ENCODE measurements at places on chromosomes 2 and 18.

DNA sequence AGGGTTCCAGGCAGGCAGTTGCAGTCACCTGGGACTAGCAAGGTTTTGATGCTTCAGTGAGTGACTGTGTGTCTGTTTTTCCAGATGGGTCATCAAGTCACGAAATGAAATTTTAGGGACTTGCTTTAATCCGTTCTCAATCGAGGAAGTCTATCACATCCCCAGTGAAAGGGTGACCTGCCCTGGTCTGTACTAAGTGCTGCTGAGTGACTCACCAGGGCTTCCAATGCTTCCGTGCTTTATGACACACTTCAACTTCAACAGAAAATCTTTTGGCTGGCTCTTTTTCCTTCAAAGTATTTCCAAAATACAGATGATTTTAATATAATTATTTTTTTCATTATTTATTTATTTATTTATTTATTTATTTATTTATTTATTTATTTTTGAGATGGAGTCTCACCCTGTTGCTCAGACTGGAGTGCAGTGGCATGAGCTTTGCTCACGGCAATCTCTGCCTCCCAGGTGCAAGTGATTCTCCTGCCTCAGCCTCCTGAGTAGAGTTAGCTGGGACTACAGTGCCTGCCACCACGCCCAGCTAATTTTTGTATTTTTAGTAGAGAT lies 18.4 kb downstream of the TFCP2L1 start:
- DNase-seq, result no peak

GRCh38 chr2:143514413-143514812 lies 385.2 kb downstream of the ARHGAP15 start:
- no peak for DNase-seq

DNA sequence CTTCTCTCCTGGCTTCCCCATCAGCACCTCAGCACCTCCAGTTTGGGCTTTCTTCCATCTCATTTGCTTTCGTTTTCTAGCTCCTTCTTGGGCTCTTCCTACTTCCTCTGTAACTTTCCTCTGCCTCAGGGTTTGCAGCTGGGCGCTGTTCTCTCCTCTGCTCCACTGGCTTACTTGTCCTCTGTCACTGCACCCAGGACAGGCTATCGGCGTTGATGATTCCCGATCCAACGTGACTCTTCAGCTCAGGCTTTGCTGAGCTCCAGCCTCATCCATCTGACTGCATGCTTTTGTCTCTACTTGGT lies 362.4 kb downstream of the CYRIA start:
- DNase-seq, result no peak

DNA sequence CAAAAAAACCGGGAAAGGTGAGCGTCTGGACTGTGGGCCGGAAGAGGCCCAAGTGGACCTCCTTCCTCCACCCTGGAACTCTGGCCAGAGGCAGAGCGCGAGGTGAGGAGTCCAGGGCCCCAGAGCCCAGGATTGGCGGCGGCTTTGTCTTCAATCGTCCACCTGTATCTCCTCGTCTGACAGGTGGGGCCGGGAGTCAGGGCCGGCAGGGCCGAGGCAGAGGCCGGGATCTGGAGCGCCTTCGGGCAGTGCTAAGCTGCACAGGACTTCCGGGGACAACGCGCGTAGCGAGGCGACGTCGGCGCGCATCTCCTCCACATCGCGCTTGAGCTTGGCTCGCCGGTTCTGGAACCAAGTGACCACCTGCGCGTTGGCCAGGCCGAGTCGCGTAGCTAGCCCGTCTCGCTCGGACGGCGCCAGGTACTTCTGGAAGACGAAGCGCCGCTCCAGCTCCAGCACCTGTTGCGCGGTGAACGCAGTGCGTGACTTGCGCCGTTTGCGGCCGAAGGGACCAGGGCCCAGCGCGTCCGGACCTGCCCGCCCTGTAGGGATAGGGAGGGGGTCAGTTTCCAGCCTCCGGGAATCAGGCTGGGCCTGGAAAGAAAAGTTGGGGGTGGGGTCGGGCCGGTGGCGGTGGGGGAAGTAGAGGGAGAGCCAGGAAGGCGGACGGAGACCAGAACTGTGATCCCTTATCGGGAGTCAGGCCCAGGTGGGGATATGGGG lies 1.5 kb downstream of the LBX2 start:
- DNase-seq, result peak; percentile 52

- DNase-seq, result no peak
Observed at GRCh38 chr18:31880186-31880898, 62.6 kb downstream of the TRAPPC8 start.

DNA sequence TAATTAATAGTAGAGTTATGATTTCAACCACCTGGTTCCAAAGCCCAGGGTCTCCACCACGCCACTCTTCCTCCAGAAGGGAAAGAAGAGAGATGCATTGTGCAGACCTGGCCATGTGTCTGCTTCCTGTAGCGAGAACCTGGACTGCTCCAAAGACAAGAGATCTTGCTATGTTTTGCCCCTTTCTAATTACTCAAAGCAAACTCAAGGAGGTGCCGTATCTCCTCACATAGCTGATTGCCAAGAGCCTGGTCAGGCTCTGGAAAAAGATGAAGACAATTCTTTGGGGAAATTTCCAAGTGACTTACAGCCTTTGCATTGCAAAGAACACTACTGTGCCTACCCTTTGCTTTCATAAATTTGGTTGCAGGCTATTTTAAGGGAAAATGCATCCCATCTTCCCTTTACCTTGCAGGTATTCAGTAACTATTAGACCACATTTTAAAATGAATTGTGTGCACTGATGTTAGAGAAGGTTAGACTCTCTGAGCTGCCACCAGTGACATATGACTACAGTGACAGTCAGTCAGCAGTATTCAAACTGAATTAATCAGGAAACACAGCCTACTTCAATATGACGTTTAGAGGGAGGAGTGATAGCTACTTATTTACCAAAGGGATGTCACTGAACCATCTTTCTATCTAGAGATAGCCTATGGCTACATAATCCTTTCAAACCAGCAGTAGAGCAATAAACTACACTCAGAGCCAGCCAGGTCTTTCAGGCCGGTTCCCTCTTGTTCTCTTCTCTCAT lies 842.1 kb upstream of the FANCL start:
- DNase-seq, result no peak

GRCh38 chr2:58865436-58865835 lies 624.3 kb upstream of the FANCL start:
- DNase-seq, result peak; percentile 42

GRCh38 chr18:903701-904100 lies 970 bp upstream of the ADCYAP1 start:
- DNase-seq, result peak; percentile 5

DNA sequence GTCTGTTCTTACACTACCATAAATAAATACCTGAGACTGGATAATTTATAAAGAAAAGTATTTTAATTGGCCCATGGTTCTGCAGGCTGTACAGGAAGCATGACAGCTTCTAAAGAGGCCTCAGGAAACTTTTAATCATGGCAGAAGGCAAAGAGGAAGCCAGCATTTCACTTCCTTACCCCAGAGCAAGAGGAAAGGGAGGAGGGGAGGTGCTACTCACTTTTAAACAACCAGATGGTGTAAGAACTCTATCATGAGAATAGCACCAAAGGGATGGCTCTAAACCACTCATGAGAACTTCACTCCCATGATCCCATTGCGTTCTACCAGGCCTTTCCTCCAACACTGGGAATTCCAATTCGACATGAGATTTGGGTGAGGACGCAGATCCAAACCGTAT lies 344.4 kb upstream of the SLC39A10 start:
- DNase-seq, result peak; percentile 5

- DNase-seq, result no peak
Observed at GRCh38 chr2:69205491-69205890, 181.5 kb downstream of the GFPT1 start.

DNA sequence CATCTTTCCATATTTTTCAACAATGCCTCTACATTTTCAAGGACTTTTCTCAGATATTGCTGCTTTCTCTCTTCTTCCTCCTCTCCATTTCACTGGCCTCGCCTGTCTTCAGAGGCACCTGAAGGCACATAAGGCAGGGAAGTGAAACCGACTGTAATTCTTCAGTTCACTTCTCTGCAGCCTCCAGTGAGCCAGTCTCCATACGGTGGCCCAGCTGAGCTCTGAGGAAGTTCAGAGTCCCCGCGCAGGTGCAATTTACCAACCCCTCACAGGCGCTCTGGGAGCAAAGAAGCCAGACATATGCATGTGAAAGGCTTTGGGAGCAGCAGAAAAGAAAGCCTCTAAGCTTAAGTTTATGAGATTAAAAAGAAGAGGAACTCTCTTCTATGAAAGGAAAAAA lies 12.4 kb downstream of the KLHL14 start:
- DNase-seq, result peak; percentile 61

DNA sequence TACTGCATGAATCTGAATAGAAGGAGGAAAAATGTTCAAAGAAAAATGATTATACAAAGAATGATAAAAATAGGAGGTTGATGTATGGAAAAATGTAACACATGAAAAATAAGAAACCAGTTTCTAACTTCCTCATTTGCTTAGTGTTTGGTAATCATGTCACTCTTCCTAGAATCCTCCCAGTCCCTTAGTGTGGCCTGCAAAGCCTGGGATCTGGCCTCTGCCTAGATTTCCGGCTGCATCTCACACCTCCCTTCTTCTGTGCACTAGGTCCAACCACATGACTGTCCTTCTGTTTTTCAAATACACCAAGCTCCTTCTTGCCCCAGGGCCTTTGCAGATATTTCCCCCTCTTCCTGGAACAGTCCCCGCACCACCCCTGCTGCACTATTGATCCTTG lies 76.8 kb upstream of the RBMS1 start:
- DNase-seq, result no peak

DNA sequence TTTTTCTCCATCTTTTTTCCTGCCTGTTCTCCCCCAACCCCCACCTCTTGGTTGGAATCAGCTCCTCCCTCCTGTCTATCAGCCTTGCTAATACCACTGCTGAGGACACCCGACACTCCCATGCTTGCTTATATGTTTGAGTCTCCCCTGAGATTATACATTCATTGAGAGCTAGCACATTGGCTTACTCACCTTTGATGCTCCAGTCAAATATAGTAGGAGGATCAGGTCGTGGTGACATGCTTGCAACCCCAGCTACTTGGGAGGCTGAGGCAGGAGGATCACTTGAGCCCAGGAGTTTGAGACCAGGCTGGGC lies 91.5 kb upstream of the CCBE1 start:
- DNase-seq, result no peak

- DNase-seq, result no peak
Observed at GRCh38 chr2:217293607-217294006, 433.7 kb upstream of the TNP1 start.

DNA sequence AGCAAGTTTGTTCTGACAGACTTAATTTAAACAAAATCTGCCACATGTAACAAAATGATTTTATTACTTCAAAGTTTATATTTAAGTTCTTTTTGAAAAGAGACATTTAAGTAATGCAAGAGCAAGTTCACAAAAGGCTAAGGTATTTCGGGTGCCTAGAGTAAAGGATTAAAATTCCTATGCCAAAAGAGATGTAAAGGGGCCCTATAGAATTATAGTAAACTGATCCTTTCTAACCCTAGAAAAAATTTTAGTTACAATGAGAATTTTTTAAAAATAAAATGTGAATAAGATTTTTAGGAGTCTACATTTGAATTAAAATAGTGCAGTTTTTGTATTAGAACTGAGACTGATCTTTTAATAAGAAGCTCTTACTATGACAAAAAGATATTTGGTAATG lies 147.1 kb downstream of the PLEKHA3 start:
- no peak for DNase-seq

DNA sequence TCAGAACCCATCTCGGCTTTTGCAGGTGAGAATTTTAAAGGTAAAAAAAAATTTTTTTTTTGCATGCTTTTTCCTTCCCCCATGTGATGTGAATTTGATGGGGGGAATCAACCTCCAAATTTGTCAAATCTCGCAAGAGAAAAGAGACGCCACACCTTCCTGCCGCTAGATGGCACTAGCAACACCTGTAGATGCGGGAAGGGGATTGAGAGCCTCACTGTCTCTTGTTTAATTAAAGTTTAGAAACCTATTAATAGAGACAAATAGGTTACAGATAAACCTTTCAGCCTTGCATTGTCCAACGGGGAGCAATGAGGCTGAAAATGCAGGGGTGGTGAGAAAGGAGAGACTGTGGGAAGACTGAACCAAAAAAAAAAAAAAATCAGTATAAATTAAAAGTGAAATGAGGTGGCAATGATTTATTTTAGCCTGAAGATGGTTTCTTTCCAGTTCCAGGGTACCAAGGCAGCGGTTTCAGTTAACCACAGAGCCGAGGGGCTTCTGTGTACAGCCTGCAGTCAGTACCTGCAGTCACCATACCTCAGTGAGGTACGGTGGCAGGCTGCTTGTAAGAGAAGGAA lies 84.6 kb downstream of the NRP2 start:
- DNase-seq, result peak; percentile 59

- DNase-seq, result no peak
Observed at GRCh38 chr2:3269425-3270094, 108.1 kb downstream of the EIPR1 start.

DNA sequence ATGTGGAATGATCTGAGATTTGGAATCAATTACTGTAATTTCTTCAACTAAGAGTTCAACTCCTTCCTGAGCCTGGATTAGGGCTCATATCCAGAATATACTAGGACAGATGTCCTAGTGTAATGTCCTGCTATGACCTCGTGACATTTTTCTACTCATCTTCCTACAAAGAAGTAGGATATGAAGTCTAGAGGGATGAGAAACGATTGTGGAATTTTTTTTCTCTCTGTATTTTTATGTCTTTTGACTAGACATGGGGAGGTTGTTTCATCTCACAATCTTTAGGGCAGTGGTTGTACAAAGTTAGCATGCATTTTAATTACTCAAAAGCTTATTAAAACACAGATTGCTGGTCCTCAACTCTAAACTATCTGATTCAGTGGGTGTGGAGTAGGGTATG lies 203.0 kb downstream of the PARD3B start:
- no peak for DNase-seq

DNA sequence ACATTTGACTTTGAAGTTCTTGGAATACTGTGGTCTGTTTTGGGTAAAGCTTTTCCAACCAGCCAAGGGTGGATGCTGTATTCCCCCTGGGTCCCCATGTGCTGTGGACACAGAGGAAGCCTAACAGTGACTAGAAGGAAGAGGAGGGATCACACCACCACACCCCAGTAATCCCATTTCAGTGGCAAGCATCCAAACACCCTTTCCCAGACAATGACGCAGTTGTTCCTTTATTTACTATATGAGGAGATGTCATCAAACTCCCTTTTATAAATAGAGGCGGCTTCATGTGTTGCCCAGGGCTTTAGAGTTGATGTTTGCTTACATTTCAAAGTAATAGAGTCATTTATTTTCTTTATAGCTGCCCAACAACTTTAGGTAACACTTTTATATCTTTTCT lies 959.4 kb upstream of the GYPC start:
- no peak for DNase-seq

DNA sequence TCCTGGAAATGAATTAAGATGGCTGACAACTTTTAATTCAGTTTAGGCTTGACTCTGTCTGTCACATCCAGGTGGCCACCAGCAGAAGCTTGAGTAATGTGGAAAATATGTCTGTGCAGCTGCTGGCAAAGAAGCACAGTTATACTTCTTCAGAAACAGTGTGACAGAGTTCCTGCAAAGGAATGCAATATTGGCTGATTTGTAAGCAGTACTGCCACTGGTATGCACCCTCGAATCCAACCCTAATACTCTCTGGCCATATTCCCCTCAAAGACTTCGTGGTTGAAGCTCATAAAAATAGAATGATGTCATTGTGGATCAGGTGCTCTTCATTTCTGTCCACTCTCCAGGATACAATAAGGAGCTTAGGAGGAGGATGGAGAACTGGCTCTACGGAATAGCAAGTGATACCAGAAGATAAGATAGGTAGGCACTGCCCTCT lies 86.2 kb downstream of the METTL8 start:
- peak; percentile 41 for DNase-seq
